ENCODE measurements at places on chromosomes 12 and 14.

DNA sequence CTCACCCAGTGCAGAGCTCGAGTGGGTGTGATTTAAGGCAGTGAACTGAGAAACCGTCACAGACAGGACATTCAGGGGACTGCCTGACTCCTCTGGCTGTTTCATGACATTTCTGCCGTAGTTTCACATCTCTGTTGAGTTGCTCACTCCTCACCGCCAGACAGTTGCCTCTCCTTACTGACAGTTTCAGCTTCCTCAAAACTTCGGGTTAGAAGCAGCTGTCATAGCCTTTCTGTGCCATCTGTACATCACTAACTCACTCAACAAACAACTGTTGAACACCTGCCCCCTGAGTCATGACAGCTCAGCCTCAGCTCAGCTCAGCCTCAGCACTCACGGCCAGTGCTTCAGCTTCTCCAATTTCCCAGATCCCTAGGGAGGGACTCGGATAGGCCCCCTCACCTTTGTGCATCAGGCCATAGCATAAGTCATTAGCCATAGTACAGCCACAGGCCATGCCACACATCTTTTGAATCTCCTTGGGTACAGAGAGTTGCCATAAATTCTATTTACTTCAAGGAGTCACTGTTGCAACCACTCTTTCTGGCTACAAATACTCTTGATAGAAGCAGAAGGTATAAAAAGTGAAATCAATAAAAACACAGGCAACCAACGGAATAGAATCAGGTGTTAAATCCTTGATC, 6.2 kb upstream of the SLC15A4 start:
- no peak for DNase-seq

- no peak for DNase-seq
These were observed 25.6 kb upstream of the CCDC60 start for GRCh38 chr12:119308708-119309456.

DNA sequence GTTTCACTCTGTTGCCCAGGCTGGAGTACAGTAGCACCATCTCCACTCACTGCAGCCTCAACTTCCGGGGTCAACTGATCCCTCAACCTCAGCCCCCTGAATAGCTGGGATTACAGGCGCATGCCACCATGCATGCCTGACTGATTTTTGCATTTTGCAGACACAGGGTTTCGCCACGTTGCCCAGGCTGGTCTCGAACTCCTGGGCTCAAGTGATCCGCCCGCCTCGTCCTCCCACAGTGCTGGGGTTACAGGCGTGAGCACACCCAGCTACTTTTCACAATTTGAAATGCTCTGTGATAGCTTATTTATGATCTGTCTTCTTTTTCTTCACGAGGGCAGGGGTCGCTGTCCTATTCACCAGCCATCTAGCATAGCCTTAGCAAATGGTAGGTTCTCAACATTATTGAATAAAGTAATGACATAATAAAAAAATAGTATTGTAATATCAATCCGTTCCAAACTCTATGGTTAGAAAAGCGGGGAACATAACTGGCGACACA, 477 bp upstream of the DDX47 start:
- DNase-seq: no peak

- no peak for DNase-seq
These were observed 17.6 kb downstream of the SSPN start for GRCh38 chr12:26212988-26213387.

- DNase-seq: no peak
These were observed 88.5 kb downstream of the GCH1 start for GRCh38 chr14:54814076-54814475.

- no peak for DNase-seq
These were observed 39.1 kb upstream of the PNMA1 start for GRCh38 chr14:73753124-73753886.

- no peak for DNase-seq
These were observed 290.8 kb downstream of the PRKD1 start for GRCh38 chr14:29636870-29637269.

DNA sequence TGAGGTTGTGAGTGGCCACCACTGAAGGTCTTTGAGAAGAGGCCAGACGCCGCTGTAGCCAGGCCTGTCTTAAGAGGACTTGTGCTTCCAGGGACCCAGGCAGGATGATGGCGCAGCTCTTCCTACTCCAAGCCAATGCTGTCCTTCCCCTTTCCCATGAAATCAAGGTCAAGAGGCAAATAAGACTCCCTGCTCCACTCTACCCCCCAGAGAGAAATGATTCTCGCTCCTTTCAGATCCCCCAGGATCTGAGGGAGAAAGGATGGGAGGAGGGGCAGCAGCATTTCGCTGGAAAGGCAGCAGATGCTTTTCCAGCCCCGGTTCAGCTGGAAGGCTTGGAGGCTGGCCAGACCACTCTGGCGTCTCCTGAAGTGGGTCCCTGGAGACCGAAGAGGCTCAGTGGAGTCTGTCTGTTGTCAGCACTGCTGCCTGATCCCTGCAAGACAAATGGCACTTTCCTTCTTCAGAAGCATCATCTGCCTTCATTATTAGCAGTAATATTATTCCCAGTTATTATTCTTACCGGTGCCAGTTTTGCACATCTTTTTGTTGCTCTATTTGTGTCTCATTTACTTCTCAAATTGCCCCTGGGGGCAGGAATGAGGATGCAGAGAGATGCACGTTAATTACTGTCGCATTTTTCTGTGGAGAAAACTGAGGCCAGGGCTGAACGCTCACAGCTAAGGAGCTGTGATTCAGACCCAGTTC, 51.4 kb downstream of the C14orf132 start:
- DNase-seq: peak; percentile 55

- no peak for DNase-seq
These were observed 8.5 kb downstream of the TMEM229B start for GRCh38 chr14:67480011-67480410.

DNA sequence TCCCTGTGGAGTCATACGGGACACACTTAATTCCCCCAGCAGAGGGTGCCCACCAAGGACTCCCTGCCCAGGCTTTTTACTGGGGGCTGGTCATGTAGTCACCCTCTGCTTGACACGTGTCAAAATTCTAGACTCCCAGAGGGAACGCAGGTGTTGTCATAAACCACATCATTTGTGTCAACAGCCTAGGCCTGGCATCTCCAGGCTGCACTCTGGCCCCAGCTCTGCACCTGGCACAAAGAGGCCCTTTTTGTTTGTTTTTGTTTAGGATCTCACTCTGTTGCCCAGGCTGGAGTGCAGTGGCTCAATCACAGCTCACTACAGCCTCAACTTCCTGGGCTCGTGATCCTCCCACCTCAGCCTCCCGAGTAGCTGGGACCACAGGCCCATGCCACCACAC, 21.1 kb downstream of the BRI3BP start:
- no peak for DNase-seq

GRCh38 chr12:45518291-45519235, 210.9 kb upstream of the ARID2 start:
- no peak for DNase-seq

- DNase-seq: no peak
These were observed 59.2 kb downstream of the CHST11 start for GRCh38 chr12:104515899-104516298.

DNA sequence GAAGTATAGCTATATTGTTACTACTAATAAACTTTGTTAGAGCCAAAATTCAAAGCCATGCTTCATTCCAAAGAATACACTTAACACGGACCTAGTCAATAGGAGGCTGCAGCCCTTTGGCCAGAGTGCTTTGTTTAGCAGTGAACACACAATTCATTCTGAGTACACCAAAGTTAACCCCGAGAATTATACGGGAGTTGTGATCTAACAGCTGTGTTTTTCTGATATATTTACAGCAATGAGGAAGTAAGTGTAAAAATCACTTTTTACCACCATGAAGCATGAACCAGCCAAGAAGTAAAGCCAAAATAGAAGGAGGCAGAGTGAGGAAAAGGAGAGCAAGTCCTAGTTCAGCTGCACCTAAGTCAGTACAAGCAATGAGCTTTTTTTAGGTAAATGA, 156.8 kb upstream of the PDE3A start:
- no peak for DNase-seq

GRCh38 chr14:91349481-91350074, 68.0 kb downstream of the CCDC88C start:
- DNase-seq: no peak

GRCh38 chr14:34433957-34434356, 28.1 kb downstream of the SPTSSA start:
- no peak for DNase-seq
